ENCODE measurements at places on chromosomes 6 and 20. TPM values are rescaled to one million over a fixed set of nuclear protein-coding genes. Genes with fewer than 3 reads are reported as not detected.

MGME1 gene
- polyA plus RNA-seq: 33.3 TPM

DNA sequence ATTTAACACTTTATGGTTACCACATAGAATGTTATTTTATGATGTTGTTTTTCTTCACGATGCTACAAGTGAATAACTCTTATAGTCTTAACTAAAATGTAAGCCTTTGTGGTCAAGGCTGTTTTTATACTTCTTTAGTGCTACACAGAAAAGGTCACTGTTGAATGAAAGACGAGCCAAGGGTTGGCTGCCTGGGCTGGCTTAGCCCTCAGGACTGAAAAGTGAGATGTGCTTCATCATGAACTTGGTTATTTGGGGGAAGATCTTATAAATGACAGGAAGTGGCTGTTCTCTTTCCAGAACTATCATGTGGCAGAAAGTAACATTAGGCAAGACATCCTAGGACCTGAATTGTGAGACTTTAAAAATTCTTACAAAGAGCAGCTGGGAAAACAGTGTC lies 404.0 kb downstream of the BTBD3 start:
- no peak for DNase-seq
- no peak overlapping the region for H3K27ac ChIP-seq
- no peak overlapping the region for H3K4me3 ChIP-seq

DNA sequence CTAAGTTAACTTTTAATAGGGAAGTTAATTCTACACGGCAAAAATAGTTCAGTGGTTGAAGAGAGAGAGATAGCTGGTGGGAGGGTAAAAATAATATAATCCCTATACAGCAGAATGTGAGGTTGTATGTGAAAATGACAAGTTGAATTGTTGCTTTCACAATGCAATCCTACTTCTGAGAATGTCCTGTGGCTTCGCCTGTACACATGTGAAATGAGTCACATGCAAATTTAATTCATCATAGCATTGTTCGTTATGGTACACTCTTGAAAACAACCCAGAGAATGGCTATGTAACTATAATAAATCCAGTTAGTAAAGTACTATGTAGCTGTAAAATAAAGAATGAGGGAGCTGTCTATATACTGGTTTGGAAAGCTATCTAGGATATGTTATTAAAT lies 46.0 kb upstream of the HINT3 start:
- DNase-seq: no peak
- peak overlapping the region; percentile 93 for H3K27ac ChIP-seq
- H3K27me3 ChIP-seq: no peaks in the 10 kb centered on the region
- peaks cover 33% of the 10 kb centered on the region for H3K4me1 ChIP-seq
- no peak overlapping the region for H3K4me3 ChIP-seq
- H3K36me3 ChIP-seq: peaks cover 14% of the 10 kb centered on the region

DNA sequence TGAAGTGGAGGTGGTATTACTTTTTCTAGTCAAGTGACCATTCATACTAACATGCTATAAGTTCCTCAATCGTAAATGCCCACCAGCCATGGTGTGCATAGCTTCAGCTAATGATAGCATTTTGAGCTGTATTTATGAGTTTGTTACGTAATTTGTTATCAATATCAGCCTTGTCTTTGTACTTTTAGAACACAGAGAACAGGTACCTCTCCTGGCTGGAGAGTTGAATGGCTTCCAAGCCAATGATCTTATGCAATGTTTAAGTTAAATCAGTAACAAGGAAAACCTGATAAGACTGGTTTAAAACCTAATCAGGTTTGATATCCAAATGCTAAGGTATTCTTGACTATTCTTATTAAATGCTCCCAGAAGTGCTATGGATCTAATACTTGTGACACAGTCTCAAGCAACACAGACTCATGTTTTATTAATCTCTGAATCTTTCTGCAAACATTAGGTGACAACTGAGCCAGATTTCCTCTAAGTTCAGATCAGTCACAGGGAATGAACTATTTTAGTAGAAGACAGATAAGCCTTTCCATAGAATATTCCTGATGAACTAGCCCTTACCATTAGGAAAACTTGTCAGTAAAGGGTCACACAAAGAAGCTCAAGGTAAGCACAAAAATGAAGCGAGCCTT lies 154.8 kb downstream of the PTPRK start:
- H3K36me3 ChIP-seq: no peaks in the 10 kb centered on the region
- peak; percentile 65 for DNase-seq
- peaks cover 52% of the 10 kb centered on the region for H3K4me1 ChIP-seq
- no peak overlapping the region for H3K4me3 ChIP-seq
- H3K27ac ChIP-seq: peak overlapping the region; percentile 74

- DNase-seq: no peak
- H3K4me1 ChIP-seq: no peaks in the 10 kb centered on the region
- H3K36me3 ChIP-seq: no peaks in the 10 kb centered on the region
- H3K4me3 ChIP-seq: no peak overlapping the region
- no peak overlapping the region for H3K27ac ChIP-seq
- no peaks in the 10 kb centered on the region for H3K27me3 ChIP-seq
Observed at GRCh38 chr20:57482148-57482547, 42.8 kb downstream of the CTCFL start.

DNA sequence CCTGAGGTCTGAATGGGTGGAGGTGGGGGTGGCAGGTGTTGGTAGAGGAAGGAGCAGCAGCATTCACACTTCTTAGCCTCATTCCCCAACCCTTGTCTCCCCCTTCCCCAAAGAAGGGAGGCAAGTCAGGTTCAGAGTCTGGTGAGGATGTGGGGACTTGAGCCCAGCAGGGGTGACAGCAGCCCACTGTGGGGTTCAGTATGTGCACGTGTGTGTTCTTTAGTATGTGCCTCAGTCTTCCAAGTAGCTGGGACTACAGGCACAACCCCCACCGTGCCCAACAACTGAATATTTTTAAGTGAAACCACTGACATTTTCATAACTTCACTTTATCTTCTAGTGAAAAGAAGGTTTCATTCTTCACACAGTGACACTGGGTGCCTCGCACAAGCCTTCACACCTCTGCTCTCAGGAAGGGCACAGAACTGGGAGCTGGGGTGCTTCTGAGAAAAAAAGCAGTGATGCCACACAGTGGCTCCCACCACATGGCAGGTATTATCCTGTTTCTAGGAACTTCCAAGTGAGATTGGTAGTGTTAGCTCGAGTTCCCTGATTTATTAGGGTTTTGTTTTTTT lies 33.4 kb upstream of the PRELID3B start:
- H3K27me3 ChIP-seq: peaks cover 21% of the 10 kb centered on the region
- no peak overlapping the region for H3K4me3 ChIP-seq
- H3K4me1 ChIP-seq: no peaks in the 10 kb centered on the region
- H3K27ac ChIP-seq: no peak overlapping the region
- no peak for DNase-seq

- no peak overlapping the region for H3K4me3 ChIP-seq
- peaks cover 3% of the 10 kb centered on the region for H3K4me1 ChIP-seq
- H3K27ac ChIP-seq: no peak overlapping the region
- no peaks in the 10 kb centered on the region for H3K27me3 ChIP-seq
- H3K36me3 ChIP-seq: no peaks in the 10 kb centered on the region
Observed at GRCh38 chr20:37552415-37552814, 24.7 kb upstream of the BLCAP start.

- DNase-seq: no peak
- H3K4me3 ChIP-seq: no peak overlapping the region
- H3K4me1 ChIP-seq: no peaks in the 10 kb centered on the region
- H3K27me3 ChIP-seq: no peaks in the 10 kb centered on the region
- H3K36me3 ChIP-seq: no peaks in the 10 kb centered on the region
- H3K27ac ChIP-seq: no peak overlapping the region
Observed at GRCh38 chr6:142975365-142975764, 30.4 kb upstream of the HIVEP2 start.

GRCh38 chr6:105733556-105734162 lies 330.8 kb upstream of the PREP start:
- H3K36me3 ChIP-seq: no peaks in the 10 kb centered on the region
- no peak overlapping the region for H3K4me3 ChIP-seq
- DNase-seq: peak; percentile 15
- H3K4me1 ChIP-seq: no peaks in the 10 kb centered on the region

DNA sequence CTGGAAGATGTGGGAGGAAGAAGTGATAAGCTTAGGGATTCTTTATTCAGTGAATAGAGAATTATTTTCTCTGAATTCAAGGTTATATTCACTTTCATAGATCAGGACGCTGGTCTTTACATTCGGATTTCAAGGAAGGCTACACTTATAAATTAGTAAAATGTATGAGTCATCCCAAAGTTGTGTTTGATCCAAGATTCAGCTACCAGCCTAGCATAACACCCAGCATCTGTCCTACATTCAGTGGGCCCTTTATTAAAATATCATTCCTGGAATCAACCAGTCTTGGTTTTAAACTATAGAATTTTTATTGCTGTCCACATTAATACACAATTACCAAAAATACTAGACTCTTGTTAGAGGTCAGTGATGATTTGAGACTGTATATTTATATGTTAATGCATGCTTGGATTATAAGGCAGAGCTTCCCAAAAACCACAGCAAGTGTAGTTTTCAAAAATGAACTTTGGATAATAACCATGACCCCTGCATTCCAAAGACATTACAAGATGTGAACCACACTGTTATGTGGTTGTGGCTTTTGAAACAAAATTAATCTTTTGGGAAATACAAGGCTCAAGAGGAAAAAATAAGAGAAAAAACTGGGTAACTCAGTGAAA lies 210.7 kb upstream of the CNR1 start:
- H3K36me3 ChIP-seq: no peaks in the 10 kb centered on the region
- H3K4me3 ChIP-seq: no peak overlapping the region
- DNase-seq: no peak
- H3K27ac ChIP-seq: no peak overlapping the region
- no peaks in the 10 kb centered on the region for H3K4me1 ChIP-seq

DNA sequence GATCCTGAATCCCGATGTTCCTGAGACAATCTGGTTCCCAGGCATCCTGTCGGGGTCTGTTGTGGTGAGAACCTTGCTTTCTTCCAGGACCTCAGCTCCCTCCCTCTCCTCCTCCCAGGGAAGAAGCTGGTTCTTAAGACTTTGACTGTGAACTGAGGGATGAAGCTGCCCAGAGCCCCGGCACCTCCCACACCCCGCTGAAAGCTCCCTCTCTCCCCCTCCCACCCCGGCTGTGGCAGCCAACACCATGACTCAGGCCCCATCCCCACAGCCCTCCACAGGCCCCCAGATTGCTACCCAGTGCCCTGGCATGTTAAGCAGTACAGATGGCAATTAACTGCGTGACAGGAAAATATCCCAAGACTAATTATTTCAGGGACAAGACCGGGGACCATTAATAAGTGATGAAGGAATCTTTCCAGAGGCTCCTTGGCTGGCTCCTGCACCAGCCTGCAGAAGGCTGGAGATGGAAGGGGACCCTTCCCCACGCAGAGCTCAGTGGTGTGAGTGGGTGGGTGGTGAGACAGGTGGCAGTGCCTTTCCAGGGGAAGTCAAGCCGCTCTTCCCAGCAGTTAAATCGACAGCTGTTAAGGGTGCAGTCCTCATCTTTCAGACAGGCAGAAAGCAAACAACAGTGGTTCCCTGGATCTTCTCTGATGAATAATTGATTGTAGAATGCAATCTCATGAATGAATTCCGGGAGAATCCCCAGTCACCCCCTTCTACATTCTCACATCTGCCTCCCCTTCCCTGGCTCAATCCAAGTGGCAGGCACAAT lies 237.9 kb downstream of the LRFN2 start:
- no peak for DNase-seq
- H3K4me3 ChIP-seq: no peak overlapping the region
- H3K27me3 ChIP-seq: no peaks in the 10 kb centered on the region
- H3K27ac ChIP-seq: no peak overlapping the region
- no peaks in the 10 kb centered on the region for H3K4me1 ChIP-seq

PRR18 gene
- 11.3 TPM for polyA plus RNA-seq

HLA-A gene
- polyA plus RNA-seq: 326 TPM

OPRM1 gene
- 0.67 TPM for polyA plus RNA-seq

GRCh38 chr20:42474646-42475045 lies 715.1 kb downstream of the PTPRT start:
- no peaks in the 10 kb centered on the region for H3K36me3 ChIP-seq
- no peak for DNase-seq
- no peaks in the 10 kb centered on the region for H3K27me3 ChIP-seq
- H3K4me3 ChIP-seq: no peak overlapping the region
- no peak overlapping the region for H3K27ac ChIP-seq

MROH8 gene
- polyA plus RNA-seq: 3.6 TPM

- H3K4me1 ChIP-seq: no peaks in the 10 kb centered on the region
- H3K36me3 ChIP-seq: no peaks in the 10 kb centered on the region
- no peak overlapping the region for H3K27ac ChIP-seq
- peak; percentile 41 for DNase-seq
- peaks cover 8% of the 10 kb centered on the region for H3K27me3 ChIP-seq
Observed at GRCh38 chr6:112029045-112029822, 24.7 kb upstream of the CCN6 start.
